Vagina (tissue), 2 donors: ENCODE measurements at places on chromosomes 4 and X. TPM values are rescaled to one million over a fixed set of nuclear protein-coding genes. Genes with fewer than 3 reads are reported as not detected.

DNA sequence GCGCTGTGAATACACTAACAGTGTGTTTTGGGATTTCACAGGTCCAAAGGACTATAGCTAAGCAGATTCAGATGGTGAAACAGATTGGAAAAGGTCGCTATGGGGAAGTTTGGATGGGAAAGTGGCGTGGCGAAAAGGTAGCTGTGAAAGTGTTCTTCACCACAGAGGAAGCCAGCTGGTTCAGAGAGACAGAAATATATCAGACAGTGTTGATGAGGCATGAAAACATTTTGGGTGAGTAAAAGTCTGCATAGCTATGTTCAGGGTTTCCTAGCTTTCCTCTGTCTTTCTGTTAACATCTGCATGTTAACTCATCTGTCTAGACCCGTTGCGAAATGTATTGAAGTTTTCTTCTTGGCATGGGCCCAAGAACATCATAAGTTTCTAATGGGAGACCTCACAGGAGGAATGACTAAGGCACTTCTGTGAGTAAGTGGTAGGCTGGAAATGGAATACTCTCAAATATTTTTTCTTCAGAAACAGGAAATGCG is 372.1 kb downstream of the BMPR1B start:
- H3K27me3 ChIP-seq, result no peaks in the 10 kb centered on the region
- no peak overlapping the region for H3K27ac ChIP-seq
- no peaks in the 10 kb centered on the region for H3K4me1 ChIP-seq
- no peaks in the 10 kb centered on the region for H3K36me3 ChIP-seq

GRCh38 chr4:23455456-23456158 is 434.2 kb downstream of the PPARGC1A start:
- H3K4me3 ChIP-seq, result no peak overlapping the region
- no peak overlapping the region for H3K27ac ChIP-seq
- H3K27me3 ChIP-seq, result no peaks in the 10 kb centered on the region
- no peak for DNase-seq

DNA sequence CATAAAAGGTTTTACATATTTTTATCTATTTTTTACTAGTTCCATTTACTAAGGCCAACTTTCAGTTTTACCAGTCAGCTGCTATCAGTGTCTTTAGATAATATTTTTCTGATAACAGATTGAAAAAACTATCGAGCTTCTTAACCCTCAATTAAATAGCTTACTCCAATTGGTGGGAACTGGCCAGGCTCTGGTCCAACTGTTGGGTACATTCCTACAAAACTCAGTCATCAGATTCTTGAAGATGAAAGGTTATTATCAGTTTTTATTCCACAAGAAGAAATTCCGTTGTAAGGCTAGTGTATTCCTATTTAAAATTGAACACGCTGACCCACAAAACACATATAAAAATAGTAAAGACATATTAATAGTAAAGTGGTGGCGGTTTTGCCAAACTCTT is 346.2 kb downstream of the MAPK10 start:
- no peak overlapping the region for H3K4me3 ChIP-seq
- H3K27me3 ChIP-seq, result no peaks in the 10 kb centered on the region
- H3K27ac ChIP-seq, result no peak overlapping the region
- peaks cover 9% of the 10 kb centered on the region for H3K36me3 ChIP-seq
- DNase-seq, result no peak

DNA sequence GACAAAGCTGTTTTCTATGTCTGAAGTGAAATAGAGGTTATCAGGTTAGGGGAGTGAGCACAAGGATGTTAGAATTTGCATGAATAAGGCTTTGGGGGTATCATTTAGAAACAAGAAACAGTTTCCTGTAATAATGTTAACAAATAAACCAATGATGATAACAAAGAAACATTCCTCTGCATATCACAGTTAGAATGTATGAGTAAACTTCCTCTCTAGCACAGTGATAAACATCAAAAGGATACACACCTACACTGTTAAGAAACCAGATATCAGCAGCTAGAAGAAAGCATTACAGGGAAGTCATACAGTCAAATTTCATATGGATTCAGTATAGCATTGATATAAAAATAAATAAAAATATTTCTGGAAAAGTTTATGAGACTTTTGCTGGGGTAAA is 340.0 kb upstream of the MAGEB16 start:
- H3K27me3 ChIP-seq, result no peaks in the 10 kb centered on the region
- H3K4me3 ChIP-seq, result no peak overlapping the region
- H3K27ac ChIP-seq, result no peak overlapping the region
- no peak for DNase-seq
- no peaks in the 10 kb centered on the region for H3K4me1 ChIP-seq

DNA sequence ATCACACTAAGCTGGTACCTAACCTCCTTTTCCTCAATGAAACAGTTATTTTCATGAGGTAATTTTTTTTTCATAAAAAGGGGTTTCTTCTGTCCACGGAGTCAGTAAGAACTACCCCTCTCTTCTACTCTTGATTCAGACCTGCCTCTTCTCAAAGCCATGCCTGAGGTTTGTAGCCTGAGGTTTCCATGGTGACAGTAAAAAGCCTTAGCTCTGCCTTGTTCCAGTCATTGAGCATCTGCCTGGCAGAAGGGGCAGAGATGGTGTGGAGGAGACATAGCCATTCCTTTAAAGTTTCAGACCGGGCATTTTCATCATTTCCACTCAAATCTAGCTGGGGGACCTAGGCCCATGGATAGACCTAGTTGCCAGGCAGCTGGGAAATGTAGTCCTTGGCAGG is 135.5 kb downstream of the REPS2 start:
- H3K4me1 ChIP-seq, result peaks cover 9% of the 10 kb centered on the region
- H3K27me3 ChIP-seq, result no peaks in the 10 kb centered on the region
- no peak overlapping the region for H3K27ac ChIP-seq

DNA sequence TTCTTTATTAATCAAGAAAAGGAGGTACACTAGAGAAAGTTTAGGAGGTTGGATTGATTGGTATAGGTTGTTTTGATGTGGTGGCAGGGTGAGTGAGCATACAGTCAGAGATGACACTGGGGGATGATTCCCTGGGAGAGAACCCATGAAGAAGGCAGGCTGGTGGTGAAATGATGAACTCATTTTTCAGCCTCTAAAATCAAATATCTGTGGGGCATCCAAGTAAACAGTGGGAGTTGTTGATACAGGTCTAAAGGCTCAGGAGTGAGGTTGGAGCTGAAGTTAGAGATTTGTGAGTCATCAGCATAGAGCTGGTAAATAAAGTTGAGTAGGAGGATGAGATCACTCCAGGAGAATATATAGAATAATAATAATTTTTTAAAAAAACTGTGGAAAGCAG is 10.0 kb upstream of the AP1S2 start:
- H3K4me3 ChIP-seq, result no peak overlapping the region
- DNase-seq, result no peak
- H3K27me3 ChIP-seq, result no peaks in the 10 kb centered on the region
- H3K4me1 ChIP-seq, result no peaks in the 10 kb centered on the region

DNA sequence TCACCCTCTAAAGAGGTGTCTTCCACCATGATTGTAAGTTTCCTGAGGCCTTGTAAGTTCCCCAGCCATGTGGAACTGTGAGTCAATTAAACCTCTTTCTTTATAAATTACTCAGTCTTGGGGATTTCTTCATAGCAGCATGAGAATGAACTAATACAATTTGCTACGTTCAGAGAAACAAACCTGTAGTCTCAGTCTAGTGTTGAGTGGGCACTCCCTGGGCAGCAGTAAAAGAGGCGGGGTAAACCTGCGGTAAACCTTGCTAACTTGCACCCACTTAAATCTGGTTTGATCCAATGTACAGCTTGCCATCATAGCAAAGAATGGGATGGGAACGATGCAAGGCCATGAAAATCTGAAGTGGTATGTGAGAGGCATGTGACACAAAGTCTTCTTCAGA is 22.4 kb downstream of the GRXCR1 start:
- no peak overlapping the region for H3K27ac ChIP-seq
- H3K4me3 ChIP-seq, result no peak overlapping the region
- no peaks in the 10 kb centered on the region for H3K36me3 ChIP-seq
- H3K4me1 ChIP-seq, result no peaks in the 10 kb centered on the region

DNA sequence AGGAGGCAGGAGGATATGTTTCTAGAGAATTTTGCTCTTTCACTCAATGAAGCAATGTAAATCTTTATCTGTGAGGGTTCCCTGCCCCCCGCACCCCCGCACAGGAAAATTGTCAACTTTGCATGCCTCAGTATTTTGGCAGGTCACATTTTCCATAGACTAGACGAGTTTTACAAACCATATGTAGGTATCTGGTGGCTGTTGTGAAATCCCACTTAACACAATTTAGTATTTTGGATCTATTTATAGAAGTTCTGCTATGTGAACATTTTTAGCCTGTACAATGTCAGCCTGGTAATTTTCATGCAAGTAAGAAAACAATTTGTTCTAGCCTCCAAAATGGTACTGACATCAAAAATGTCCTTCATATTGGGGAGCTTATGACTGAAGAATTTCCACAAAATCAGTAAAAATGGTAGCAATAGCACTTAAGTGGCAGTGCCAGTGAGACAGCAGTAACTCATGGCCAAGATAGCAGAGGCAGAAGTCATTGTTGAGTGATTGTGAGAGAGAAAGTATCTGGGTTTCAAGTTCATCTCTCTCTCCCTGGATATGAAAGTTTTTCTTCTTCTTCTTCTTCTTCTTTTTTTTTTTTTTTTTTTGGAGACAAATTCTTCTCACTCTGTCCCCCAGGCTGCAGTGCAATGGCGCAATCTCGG is 12.4 kb upstream of the FRYL start:
- H3K36me3 ChIP-seq, result no peaks in the 10 kb centered on the region
- no peak overlapping the region for H3K27ac ChIP-seq
- H3K27me3 ChIP-seq, result no peaks in the 10 kb centered on the region
- no peaks in the 10 kb centered on the region for H3K4me1 ChIP-seq
- DNase-seq, result no peak

DNA sequence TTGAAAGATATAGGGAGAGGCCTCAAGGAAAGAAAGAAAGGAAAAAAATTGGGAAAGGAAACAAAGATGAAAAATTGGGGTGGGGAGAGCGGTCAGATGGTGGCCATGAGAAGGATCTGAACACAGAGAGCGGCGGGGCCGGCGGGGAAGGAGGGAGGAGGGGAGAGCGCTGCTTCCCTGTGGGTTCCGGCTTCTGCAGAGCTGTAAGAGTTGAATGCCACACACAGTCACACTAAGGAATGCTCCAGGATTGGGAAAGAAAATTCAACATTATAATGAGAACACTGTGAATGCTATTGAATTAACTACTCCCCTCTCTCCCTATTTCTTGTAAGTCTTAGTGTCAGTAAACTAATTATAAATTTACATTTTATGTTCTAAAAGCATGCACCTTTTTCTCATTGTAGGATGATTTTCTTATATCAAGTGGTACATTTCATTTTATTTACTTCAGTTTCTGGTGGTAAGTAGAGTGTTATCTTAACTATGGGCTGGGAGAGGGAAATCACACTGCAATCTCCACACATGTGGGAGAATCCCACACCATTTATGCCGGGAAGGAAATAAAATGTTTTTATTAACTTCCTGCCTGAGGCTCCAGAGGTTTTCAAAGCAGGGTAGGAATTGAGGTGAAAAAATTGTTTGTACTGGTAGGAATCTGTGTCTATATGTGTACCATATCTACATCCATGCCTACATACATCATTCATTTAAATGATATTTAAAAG is 904 bp downstream of the F11 start:
- H3K27ac ChIP-seq, result no peak overlapping the region
- H3K4me3 ChIP-seq, result no peak overlapping the region
- no peaks in the 10 kb centered on the region for H3K4me1 ChIP-seq
- no peaks in the 10 kb centered on the region for H3K27me3 ChIP-seq

GRCh38 chr4:182240161-182241130 is 2.8 kb upstream of the TENM3 start:
- DNase-seq, result no peak
- H3K4me3 ChIP-seq, result no peak overlapping the region
- no peaks in the 10 kb centered on the region for H3K36me3 ChIP-seq
- peaks cover 5% of the 10 kb centered on the region for H3K4me1 ChIP-seq

GRCh38 chr4:878796-879728 is 53.1 kb downstream of the GAK start:
- peak overlapping the region; percentile 13 for H3K27ac ChIP-seq
- DNase-seq, result no peak
- no peak overlapping the region for H3K4me3 ChIP-seq
- no peaks in the 10 kb centered on the region for H3K27me3 ChIP-seq

DNA sequence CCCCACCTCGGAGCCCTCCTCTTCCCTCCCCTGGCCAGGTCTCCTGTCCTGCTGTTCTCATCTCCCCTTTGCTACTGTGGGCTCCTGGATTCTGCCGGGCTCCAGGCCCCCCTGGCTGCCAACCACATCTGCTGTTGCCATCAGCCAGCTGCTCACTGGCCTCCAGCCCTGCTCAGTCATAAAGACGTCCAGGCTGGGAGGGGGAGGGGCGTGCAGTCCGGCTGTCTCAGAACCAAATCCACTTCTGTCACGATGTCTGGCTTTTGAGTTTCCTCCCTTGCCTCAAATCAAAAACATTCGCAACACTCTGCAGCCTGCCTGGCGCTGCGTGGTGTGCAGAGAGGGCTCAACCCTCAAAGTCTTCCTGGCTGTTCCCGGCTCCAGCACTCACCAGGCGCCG is 7.1 kb downstream of the RASL11B start:
- DNase-seq, result no peak
- H3K27ac ChIP-seq, result peak overlapping the region; percentile 63
- no peaks in the 10 kb centered on the region for H3K36me3 ChIP-seq
- peaks cover 34% of the 10 kb centered on the region for H3K4me1 ChIP-seq
- no peaks in the 10 kb centered on the region for H3K27me3 ChIP-seq

GRCh38 chr4:10104211-10104990 is 12.2 kb downstream of the WDR1 start:
- no peak overlapping the region for H3K4me3 ChIP-seq
- no peaks in the 10 kb centered on the region for H3K36me3 ChIP-seq
- H3K27ac ChIP-seq, result peak overlapping the region; percentile 89
- no peak for DNase-seq
- H3K4me1 ChIP-seq, result peaks cover 100% of the 10 kb centered on the region

Gene NXF2B
- not detected for total RNA-seq

Gene TAF7L
- 2.5 TPM for total RNA-seq

Gene LRAT
- not detected for total RNA-seq
